ENCODE measurements at places on chromosomes 4 and X.

DNA sequence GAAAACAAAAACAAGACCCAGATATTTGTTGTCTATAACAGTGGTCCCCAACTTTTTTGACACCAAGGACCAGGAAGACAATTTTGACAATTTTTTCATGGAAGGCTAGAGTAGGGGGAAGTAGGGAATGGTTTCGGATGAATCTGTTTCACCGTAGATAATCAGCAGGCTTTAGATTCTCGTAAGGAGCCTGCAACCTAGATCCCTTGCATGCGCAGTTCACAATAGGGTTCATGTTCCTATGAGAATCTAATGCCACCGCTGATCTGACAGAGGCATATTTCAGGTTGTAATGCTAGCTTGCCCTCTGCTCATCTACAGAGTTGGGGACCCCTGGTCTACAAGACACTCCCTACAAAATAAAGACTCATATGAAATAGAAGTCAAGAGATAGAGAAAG is 229.8 kb downstream of the NDST4 start:
- DNase-seq = no peak

DNA sequence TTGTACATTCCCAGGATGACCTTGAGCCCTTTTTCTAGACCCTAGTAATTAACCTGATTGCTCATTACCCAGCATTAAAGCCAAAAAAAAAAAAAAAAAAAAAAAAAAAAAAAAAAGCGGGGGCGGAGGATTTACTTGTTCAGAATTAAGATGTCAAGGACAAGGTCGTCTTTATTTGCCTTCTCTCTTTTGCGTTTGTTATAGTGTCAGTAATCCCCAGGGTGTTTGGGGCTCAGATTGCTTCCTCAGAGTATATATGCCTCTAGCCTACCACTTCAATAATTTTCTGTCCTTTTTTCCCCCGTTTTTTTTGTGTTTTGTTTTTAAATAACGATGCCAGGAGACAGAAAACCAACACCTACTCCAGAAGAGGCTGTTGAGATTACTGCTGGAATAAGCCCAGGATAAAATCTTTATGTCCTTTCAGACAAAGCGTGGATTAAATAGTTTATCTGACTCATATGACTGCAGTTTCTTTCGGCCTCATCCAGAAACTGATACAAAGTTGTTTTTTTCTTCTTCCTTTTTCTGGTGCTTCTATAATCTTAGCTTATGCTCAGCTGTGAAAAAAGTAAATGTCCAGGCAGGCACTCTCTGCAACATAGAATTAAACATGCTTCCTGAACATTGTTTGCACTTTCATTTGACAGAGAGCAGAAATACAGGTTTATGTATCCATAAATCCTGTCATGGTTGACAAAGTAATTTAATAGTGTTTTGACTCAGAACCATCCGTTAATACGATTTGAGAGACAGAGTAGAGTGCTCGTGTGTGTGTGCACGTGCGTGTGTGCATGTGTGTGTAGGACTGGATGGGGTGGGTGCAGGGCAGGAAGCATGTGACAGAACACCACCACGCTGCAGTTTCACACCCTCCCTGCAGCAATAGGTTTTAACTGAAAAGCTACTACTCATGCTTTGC is 138.6 kb downstream of the AFF1 start:
- peak; percentile 17 for DNase-seq

DNA sequence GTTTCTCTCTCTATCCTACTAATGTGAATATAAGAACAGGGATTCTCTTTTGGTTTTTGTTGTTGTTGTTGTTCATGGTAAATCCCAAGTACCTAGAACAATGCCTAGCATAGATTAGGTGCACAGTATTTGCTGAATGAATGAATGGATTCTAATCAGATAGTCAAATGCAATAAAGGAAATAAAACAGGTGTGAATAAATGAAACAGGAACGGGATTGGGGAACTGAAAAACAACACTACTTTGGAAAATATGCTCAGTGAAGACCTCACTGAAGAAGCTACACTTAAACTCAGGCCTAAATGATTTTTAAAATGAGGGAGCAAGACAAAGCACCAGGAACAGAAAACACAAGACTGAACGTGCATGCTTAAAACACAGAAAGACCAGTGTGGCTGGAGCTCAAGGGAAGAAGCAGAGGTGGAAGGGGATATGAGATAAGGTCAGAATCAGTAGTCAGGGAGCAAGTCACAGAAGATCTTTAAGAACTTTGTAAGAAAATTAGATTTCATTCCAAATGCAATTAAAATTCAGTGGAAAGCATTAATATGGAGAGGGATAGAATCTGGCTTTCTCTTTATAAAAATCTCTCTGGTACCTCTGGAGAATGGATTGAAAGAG is 144.7 kb downstream of the ZAR1 start:
- no peak for DNase-seq

DNA sequence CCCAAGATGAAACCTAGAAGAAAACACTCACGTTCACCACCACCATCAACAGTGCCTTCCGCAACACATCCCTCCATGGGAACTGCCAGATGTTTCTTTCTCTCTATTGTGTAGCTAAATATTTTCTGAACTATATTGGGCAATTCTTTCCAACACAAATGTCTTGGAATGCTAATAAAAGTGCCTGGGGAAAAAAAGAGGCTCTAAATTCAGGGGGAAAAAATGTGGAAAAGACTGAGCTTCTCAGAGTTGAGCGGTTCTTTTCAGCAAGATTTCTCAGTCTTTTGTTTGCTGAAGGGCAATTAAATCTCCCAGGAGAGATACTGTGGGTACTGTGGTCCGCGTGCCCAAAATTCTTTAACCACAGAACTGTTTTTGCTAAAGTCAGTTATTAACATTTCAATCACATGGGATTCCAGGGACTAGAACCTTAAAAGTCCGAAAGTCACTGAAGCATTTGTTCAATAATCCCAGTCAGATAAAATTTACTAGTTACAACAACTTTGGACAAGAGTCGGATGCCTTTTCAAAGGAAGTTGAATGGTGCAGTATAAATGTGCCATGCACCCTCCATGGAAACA is 51.9 kb upstream of the DHRSX start:
- no peak for DNase-seq

DNA sequence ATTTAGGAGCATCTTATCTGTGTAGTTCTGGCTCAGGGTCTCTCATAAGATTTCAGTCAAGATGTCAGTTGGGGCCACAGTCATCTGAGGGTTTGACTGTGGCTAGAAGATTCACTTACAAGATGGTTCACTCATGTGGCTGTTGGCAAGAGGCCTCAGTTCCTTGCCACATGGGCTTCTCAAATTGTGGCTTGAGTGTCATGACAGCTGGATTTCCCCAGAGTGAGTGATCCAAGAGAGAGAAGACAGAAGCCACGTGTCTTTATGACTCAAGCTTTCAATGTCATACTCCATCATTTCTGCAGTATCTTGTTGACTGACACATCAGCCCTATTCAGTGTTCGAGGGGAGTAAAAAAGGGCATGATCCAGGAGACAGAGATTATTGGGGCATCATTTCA is 131.3 kb upstream of the AP1S2 start:
- DNase-seq = no peak

GRCh38 chrX:40007131-40007755 is 90.5 kb downstream of the BCOR start:
- no peak for DNase-seq

GRCh38 chrX:9899640-9900111 is 67.5 kb upstream of the CLDN34 start:
- DNase-seq = no peak
